ENCODE measurements at places on chromosomes 6 and 20.

GRCh38 chr6:36999061-36999750 lies 6.2 kb upstream of the FGD2 start:
- H3K4me1 ChIP-seq, result peaks cover 6% of the 10 kb centered on the region
- no peak overlapping the region for H3K27ac ChIP-seq
- no peak for DNase-seq

- H3K4me3 ChIP-seq, result no peak overlapping the region
- H3K4me1 ChIP-seq, result no peaks in the 10 kb centered on the region
- DNase-seq, result no peak
- H3K27me3 ChIP-seq, result peaks cover 18% of the 10 kb centered on the region
These were observed 47.0 kb upstream of the TFAP2A start for GRCh38 chr6:10461850-10462249.

GRCh38 chr6:50836231-50836630 lies 17.6 kb downstream of the TFAP2B start:
- no peak for DNase-seq
- H3K4me1 ChIP-seq, result no peaks in the 10 kb centered on the region
- peaks cover 47% of the 10 kb centered on the region for H3K36me3 ChIP-seq
- H3K4me3 ChIP-seq, result no peak overlapping the region
- no peak overlapping the region for H3K27ac ChIP-seq

- H3K27ac ChIP-seq, result peak overlapping the region; percentile 97
- DNase-seq, result no peak
- peak overlapping the region; percentile 92 for H3K4me3 ChIP-seq
- H3K4me1 ChIP-seq, result peaks cover 29% of the 10 kb centered on the region
These were observed 66.4 kb downstream of the STX11 start for GRCh38 chr6:144216668-144217218.

- no peaks in the 10 kb centered on the region for H3K27me3 ChIP-seq
- H3K36me3 ChIP-seq, result no peaks in the 10 kb centered on the region
- H3K4me3 ChIP-seq, result no peak overlapping the region
- H3K27ac ChIP-seq, result no peak overlapping the region
- no peak for DNase-seq
These were observed 188.2 kb upstream of the PREP start for GRCh38 chr6:105591053-105591452.

DNA sequence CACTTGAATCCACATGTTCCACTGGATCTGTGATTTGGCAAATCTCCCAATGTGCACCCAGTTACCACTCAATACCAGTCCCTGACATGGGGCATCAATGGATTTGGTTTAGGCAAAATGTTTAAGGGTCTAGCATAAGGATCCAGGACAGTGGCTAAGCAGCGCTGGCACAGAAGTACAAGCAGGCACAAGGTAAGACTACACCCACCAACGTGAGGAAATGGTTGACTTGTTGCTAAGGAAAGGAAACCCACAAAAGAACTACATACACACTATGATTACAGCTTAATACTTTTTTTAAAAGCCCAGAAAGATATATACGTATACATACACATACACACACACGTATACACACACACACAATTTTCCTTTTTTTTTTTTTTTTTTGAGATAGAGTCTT lies 79.0 kb downstream of the DNAAF9 start:
- DNase-seq, result no peak
- H3K27me3 ChIP-seq, result no peaks in the 10 kb centered on the region
- no peak overlapping the region for H3K4me3 ChIP-seq
- peaks cover 30% of the 10 kb centered on the region for H3K36me3 ChIP-seq
- H3K27ac ChIP-seq, result no peak overlapping the region

DNA sequence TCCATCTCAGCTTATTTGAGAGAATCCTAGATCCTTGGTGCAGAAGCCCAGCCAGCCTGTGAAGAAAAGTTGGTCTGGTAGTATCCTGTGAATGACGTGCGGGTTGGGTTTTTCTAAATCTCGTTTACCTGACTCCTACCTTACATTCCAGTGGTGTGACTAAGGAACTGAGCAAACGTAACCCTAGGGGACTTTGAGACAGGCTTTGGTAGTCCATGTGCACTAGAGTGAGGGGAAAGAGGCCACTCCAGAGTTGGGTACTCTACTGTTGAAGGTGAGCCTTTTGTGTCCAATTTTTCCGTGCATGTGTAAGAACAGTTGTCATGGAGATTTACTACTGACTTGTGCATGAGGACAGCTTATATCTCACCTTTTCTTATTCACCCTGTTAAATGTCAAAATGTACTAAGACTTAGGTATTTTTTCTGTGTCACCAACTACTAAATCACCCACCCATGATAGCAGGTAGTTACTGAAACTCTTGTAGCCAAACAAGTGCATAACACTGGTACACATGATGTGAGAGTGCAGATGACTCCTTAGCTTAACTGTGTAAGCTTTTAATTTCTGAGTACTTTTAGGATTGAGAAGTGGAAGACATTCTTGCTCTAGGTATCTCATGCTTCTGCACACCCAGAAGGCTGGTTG lies 26.3 kb upstream of the PLCG1 start:
- peaks cover 54% of the 10 kb centered on the region for H3K36me3 ChIP-seq
- no peak for DNase-seq
- H3K27ac ChIP-seq, result no peak overlapping the region
- peaks cover 10% of the 10 kb centered on the region for H3K4me1 ChIP-seq

- H3K4me1 ChIP-seq, result peaks cover 3% of the 10 kb centered on the region
- H3K36me3 ChIP-seq, result no peaks in the 10 kb centered on the region
- DNase-seq, result no peak
- no peaks in the 10 kb centered on the region for H3K27me3 ChIP-seq
These were observed 62.6 kb downstream of the OGFRL1 start for GRCh38 chr6:71351190-71351589.

DNA sequence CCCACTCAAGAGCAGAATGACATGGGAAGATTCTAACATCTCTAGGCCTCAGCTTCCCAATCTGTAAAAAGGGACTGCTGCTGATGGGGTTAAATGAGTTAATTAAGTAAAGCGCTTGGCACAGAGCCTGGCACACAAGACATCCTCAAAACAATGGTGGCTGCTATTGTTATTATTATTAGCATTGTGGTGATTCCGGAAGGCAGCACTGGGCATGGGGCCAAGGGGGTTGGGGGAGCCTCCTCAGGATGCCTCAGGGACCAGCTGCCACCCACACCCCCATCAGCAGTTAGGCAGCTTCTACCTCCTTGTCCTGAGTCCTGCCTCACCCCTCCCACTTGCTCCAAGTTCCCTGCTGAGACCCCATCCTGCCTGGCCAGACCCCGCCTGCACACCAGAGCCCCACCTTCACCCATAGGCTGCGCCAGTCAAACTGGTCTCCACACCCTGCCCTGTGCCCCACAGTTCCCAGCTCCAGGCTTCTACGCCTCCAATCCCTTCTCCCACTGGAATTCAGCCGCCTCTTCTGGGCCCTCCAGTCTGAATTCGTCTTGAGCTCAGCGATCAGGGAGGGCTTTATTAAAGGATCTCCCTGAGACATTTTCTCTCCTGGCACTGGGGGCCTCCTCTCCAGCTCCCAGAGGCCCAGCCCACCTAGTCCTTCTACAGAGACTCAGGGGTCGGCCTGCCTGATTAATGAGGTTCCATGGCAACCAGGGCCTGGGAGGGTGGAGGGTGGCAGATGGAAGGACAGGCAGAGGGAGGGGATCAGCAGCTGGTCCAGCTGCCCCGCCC lies 1.5 kb downstream of the E2F1 start:
- H3K27ac ChIP-seq, result peak overlapping the region; percentile 59
- peaks cover 36% of the 10 kb centered on the region for H3K4me1 ChIP-seq
- H3K36me3 ChIP-seq, result no peaks in the 10 kb centered on the region
- no peak for DNase-seq
- H3K27me3 ChIP-seq, result no peaks in the 10 kb centered on the region

- DNase-seq, result peak; percentile 42
- H3K36me3 ChIP-seq, result no peaks in the 10 kb centered on the region
- H3K27me3 ChIP-seq, result peaks cover 74% of the 10 kb centered on the region
- H3K4me3 ChIP-seq, result no peak overlapping the region
- no peaks in the 10 kb centered on the region for H3K4me1 ChIP-seq
These were observed 163.9 kb downstream of the ANKRD60 start for GRCh38 chr20:58064411-58065010.

DNA sequence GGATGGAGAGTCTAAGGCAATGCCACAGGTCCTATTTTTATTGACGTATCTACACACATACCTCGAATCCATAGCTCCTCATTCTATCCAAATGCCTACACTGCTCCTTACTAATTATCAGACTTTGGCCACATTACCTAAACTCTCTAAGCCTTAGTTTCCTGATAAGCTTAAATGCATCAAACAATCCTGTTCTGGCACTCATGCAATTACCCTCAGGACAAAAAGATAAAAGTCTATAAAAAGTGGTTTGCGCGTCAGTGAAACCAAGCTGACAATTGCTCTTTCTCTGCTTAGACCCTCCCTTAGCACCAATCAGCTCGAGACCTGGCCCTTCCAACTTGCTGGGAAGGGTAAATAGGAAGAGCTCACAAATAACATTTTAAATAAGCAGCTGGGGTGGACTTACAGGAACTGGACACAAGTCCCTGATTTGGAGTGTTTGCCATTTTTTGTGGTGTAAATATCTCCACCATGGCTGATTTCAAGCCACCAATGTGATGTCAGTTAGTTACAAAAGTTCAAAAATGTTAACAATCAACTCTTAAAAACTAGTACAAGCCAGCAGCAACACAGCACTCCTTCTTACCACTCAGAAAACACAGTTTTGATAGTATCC lies 7.2 kb upstream of the PLEKHG1 start:
- H3K27ac ChIP-seq, result no peak overlapping the region
- no peak overlapping the region for H3K4me3 ChIP-seq
- no peaks in the 10 kb centered on the region for H3K4me1 ChIP-seq
- no peaks in the 10 kb centered on the region for H3K36me3 ChIP-seq

GRCh38 chr6:50524341-50524740 lies 189.0 kb upstream of the TFAP2D start:
- H3K4me1 ChIP-seq, result no peaks in the 10 kb centered on the region
- no peak overlapping the region for H3K4me3 ChIP-seq
- peaks cover 3% of the 10 kb centered on the region for H3K27me3 ChIP-seq
- no peak for DNase-seq
- no peak overlapping the region for H3K27ac ChIP-seq

GRCh38 chr20:3714092-3714491 lies 1.7 kb upstream of the SIGLEC1 start:
- no peak overlapping the region for H3K27ac ChIP-seq
- H3K36me3 ChIP-seq, result no peaks in the 10 kb centered on the region
- peaks cover 2% of the 10 kb centered on the region for H3K27me3 ChIP-seq
- no peak for DNase-seq
- H3K4me3 ChIP-seq, result no peak overlapping the region

- no peak for DNase-seq
- no peak overlapping the region for H3K4me3 ChIP-seq
- no peak overlapping the region for H3K27ac ChIP-seq
- no peaks in the 10 kb centered on the region for H3K27me3 ChIP-seq
- H3K4me1 ChIP-seq, result peaks cover 10% of the 10 kb centered on the region
These were observed 56.5 kb downstream of the CD2AP start for GRCh38 chr6:47534063-47534462.

GRCh38 chr6:81864124-81864523 lies 111.6 kb upstream of the TENT5A start:
- H3K27ac ChIP-seq, result peak overlapping the region; percentile 16
- DNase-seq, result no peak
- H3K27me3 ChIP-seq, result no peaks in the 10 kb centered on the region
- no peaks in the 10 kb centered on the region for H3K36me3 ChIP-seq
- H3K4me1 ChIP-seq, result peaks cover 80% of the 10 kb centered on the region

- no peak for DNase-seq
- H3K4me1 ChIP-seq, result no peaks in the 10 kb centered on the region
- no peaks in the 10 kb centered on the region for H3K27me3 ChIP-seq
- H3K27ac ChIP-seq, result no peak overlapping the region
- H3K36me3 ChIP-seq, result no peaks in the 10 kb centered on the region
These were observed 28.1 kb upstream of the PAQR8 start for GRCh38 chr6:52333840-52334200.

- H3K27ac ChIP-seq, result no peak overlapping the region
- H3K4me1 ChIP-seq, result peaks cover 10% of the 10 kb centered on the region
- no peak overlapping the region for H3K4me3 ChIP-seq
- DNase-seq, result peak; percentile 90
- H3K27me3 ChIP-seq, result peaks cover 37% of the 10 kb centered on the region
These were observed 5.4 kb upstream of the PLAGL1 start for GRCh38 chr6:144013486-144013909.

DNA sequence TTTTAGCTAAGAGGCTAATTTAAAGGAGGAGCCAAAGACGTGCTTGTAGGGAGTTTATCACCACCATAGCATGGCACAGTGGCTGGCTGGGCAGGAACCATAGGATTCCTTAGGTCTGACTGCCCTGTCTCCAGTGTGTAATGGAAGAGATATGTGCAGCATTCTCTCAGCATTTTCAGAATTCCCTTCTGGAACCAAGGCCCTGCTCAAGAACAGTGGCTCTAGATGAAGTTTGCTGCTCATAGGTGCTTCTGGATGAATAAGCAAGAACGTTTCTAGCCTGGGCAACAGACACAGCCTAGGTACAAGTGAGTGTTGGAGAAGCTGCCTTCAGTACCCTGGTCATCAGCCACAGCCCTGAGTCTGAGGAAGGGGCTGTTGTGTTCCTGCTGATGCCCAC lies 69.1 kb downstream of the LCA5 start:
- peaks cover 8% of the 10 kb centered on the region for H3K4me1 ChIP-seq
- no peak for DNase-seq
- H3K36me3 ChIP-seq, result peaks cover 2% of the 10 kb centered on the region
- no peak overlapping the region for H3K27ac ChIP-seq
- no peak overlapping the region for H3K4me3 ChIP-seq
- peaks cover 15% of the 10 kb centered on the region for H3K27me3 ChIP-seq

- H3K4me1 ChIP-seq, result peaks cover 28% of the 10 kb centered on the region
- no peaks in the 10 kb centered on the region for H3K36me3 ChIP-seq
- H3K4me3 ChIP-seq, result no peak overlapping the region
- H3K27me3 ChIP-seq, result no peaks in the 10 kb centered on the region
- DNase-seq, result no peak
- H3K27ac ChIP-seq, result peak overlapping the region; percentile 96
These were observed 1.4 kb upstream of the KIFC1 start for GRCh38 chr6:33390173-33390572.

- H3K36me3 ChIP-seq, result peaks cover 48% of the 10 kb centered on the region
- no peak overlapping the region for H3K4me3 ChIP-seq
- no peak for DNase-seq
- no peak overlapping the region for H3K27ac ChIP-seq
- H3K4me1 ChIP-seq, result peaks cover 10% of the 10 kb centered on the region
These were observed 103.1 kb upstream of the POPDC3 start for GRCh38 chr6:105282631-105283585.

DNA sequence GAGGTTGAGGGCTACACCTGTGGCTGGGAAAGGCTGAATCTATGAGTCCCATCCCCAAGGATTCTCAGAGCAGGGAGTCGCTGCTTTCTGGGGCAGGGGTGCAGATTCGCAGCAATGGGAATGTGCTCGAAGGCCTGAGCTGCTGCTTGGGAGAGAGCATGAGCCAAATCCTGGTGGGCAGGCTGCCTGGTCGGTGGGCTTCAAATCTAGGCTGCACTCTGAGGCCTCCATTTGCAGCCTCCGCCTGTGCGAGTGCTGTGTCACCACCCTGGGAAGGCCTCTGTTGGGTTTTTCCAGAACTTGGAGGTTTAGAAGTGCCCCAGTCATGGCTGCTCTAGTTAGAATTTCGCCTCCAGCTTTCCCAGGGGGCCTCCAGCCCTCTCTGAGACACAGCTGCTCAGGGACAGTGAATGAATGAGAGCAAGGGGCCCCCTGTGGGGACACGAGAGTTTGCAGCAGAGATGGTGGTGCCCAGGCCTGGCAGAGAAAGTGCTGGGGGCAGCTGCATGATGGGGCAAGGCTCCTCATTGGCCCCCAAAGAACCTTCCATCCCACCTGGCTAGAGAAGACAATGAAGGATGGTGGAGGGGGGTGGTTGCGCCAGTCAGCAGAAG lies 31.1 kb upstream of the RNF24 start:
- DNase-seq, result no peak
- H3K4me3 ChIP-seq, result no peak overlapping the region
- H3K27ac ChIP-seq, result no peak overlapping the region
- H3K4me1 ChIP-seq, result peaks cover 7% of the 10 kb centered on the region
- no peaks in the 10 kb centered on the region for H3K27me3 ChIP-seq
